Stimulated activated CD4-positive, alpha-beta T cell treated with anti-CD3 and anti-CD28 coated beads, Interleukin-15, amount 100 ng/mL, for 48 hours (primary cell): ENCODE measurements at places on chromosomes 1 and 21.
A peak's percentile ranks its signal among the peaks of the same experiment; 100 is the strongest.

GRCh38 chr1:240178366-240178765 lies 86.7 kb downstream of the FMN2 start:
- DNase-seq, result no peak

DNA sequence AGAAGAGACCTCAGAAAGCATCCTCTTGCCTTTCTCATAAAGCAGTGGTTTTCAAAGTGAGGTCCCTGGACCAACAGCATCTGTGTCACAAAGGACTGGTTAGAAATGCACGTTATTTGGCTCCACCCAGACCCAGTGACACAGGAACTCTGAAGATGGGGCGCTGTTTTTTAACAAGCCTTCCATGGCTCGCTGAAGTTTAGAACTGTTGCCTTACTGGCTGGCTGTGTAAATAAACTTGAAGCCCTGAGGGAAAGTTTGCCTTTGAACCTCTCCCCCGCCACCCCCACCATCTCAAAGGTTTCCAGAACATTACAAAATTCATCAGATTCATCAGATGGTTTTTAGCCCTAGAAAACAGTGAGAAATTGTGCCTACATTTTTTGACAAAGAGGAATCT lies 21.8 kb upstream of the IKBKE start:
- no peak for DNase-seq

DNA sequence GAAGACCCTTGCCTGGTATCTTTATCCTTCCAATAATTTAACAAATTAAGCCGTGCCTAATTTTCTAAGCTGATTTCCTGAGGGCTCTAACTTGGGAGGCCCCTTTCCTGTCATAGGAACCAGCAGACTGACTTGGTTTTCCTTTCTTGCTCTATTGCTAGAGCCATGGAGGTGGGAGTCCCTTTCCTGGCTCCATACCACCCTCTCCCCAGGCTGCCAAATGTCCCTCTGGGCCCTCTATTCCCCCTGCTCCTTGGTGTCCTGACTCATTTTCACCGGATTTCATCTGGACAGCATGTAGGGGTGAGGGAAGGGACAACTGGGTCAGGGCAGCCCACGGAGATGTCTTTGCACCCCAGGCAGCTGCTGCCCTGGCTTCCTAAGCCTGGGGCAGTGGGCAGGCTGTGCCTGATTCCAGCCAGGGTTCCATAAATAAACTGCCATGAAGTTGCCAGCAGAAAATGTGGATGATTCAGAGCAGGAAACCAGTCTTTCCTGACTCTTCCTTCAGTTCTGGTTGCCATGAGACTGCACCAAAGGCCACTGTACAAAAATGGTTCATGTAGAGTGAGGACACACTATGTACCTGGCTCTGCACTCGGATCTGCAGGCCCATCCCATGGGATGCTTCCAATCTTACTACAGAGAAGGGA lies 38.0 kb upstream of the SERBP1 start:
- no peak for DNase-seq

- no peak for DNase-seq
These were observed 532.3 kb downstream of the USP25 start for GRCh38 chr21:16262091-16262490.

GRCh38 chr1:97803026-97803425 lies 117.8 kb downstream of the DPYD start:
- DNase-seq, result no peak

DNA sequence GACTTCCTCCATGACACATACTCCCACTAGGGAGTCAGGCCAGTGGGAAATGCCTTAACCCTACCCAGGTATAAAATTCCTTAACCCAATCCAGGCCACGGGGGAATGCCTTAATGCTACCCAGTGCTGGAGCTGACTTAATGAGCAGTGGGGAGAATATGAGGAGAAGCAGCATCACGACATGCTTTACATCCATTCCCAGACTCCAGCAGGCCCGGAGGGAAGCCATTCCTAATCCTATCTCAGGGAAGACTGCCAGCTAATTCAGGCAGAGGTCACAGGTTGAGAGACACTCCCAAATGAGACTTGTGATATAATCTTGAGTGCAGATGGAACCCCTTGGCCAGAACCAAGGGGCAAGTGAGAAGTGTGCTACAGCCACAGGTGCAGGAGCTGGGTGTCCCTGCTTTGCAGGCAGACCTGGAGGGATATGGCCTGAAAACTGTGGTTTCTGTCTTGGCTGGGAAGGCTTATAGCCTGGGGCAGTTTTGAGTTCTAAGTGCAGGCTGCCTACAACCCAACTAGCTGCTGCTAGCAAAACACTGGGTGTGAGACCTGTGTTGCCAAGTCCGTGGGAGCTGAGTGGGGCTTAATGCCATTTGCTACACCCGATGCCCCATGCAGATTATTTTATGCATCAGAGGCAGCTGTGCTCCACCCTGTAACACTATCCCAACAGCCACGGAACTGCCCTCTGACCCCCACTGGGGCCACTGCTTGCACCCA lies 45.1 kb upstream of the GUCA2A start:
- DNase-seq, result no peak

- no peak for DNase-seq
These were observed 181.0 kb downstream of the DHRS3 start for GRCh38 chr1:12436817-12437599.

DNA sequence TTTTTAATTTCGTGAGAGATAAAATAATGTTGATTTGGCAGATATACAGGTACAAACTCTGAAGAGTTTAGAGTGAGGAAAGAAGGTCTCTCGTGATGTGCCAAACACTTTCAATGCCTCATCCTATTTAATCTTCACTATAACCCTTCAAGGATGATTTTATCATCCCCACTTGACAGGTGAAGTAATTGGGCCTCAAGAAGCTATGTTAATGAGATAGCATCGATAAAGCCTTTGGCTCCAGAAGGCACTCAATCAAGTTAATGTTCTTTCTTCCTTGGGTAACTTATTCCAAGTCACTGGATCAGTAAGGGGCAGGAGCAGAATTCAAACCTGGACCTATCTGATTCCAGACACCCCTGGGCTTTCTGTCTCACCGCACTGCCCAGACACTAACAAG lies 7.2 kb downstream of the LMOD1 start:
- DNase-seq, result no peak

DNA sequence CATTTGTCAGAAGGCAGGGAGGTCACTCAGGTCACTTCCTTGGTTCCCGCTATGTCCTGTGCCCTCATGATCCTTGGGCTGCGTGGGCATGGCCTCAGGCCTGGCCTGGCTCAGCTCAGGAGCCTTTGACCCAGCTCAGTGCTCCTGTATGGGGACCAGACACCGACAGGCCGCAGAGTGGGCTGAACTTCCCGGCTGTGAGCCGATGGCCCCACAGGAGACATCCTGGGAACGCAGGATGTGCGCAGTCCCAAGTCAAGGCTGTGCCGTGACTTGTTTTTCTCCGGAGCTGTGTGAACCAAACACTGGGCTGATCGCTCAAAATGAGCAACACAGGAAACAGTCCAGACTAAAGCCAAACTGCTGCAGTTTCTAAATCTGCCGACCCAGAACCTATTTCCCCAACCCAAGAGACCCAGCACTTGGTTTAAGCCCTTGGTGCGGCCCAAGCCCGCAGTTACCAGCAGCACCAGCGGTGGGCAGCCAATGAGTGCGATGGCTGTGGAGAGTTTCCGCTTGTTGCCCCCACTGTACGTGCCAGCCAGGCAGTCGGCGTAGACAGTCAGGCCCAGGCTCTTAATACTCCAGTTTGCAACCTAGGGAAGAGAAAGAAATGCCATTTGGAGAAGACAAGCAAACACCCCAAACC lies 92.3 kb upstream of the GCLM start:
- DNase-seq, result no peak

DNA sequence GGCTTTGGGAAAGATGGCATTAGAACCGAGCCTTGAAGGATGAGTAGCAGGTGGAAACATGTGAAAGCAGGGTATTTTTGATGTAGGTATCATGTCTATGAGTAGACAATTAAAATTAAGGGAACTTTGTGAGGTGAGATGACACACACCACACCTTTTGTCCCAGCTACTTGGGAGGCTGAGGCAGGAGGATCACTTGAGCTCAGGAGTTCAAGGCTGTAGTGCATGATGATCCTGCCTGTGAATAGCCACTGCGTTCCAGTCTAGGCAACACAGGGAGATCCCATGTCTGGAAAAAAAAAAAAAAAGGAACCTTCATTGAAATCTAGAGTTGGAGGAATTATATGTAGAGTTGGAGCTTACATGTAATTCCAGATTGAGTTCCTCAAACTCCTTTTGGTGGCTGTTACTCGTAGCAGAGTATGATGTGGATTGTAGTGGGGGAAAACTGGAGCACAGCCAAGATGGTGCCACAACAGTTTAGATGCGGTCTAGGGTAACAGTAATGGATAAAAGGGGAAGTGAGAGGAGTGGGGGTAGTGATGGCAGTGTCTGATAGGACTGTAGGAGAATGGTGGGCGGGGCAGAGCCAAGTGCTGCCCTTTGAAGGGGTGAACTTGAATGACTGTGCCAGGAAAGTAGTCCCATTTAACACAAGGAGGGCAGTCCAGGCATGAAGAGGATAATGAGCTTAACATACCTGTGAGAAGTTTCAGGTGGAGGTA lies 17.4 kb downstream of the AK4 start:
- DNase-seq, result no peak

GRCh38 chr1:75469586-75470173 lies 141.2 kb downstream of the SLC44A5 start:
- no peak for DNase-seq

GRCh38 chr1:3270403-3271245 lies 183.8 kb upstream of the ARHGEF16 start:
- DNase-seq, result no peak

DNA sequence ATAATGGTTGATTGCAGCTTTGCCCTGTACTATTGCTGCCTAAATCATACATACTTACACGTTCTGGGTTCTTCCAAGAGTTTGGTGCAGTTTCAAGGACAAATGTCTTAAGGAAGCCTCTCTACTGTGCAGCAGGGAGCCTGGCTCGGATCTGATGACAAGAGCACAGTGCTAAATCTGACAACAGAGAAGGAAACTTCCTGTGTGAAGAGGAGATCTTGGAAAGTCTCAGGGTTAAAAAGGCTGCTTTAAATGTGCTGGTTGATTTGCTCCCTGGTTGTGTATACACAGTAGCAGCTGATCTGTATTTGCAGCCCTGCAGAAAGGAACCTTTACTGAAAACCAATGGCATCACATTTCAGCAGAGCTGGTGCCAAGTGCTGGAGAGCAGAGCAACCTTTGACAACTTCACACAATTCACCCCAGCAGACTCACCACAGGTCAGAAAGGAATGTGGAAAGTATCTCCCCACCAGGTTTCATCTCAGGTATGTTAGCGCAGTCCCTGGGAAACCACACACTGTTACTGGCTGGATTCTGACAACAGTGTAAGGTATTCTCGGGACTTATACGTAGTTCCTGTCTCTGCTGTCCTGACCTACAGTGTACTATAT lies 355.0 kb upstream of the ESRRG start:
- DNase-seq, result no peak

DNA sequence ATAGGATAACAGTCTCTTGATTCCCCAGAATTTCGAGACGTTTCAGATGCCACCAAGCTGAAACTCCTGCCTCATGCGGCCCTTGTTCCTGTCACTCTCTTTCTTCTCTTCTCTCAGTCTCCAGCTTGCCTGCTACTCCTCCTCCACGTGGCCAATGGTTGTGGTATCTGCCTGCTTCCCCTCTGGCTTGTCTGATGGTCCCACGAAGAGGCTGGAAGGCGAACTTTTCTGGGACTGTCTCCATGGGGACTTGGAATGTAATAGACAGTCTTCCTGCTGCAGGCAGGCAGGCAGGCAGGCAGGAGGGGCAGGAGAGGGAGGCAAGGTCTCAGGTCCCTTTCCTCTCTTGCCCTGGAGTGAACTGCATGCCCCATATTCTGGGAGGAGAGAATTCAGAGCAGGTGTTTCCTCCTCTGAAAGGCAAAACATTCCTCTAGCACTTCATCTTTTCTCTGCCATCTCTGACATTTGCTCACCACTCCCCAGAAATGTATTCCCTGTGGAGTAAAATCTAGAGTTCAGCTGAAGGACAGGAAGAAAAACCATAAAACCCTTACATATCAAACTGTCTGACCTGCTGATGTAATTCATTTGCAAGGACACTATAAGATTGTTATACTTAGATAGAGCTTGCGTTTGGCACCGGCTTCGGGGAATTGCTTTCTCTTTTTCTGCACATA lies 64.1 kb upstream of the GNG12 start:
- no peak for DNase-seq

- DNase-seq, result no peak
These were observed 132.5 kb upstream of the CACHD1 start for GRCh38 chr1:64337475-64337874.

DNA sequence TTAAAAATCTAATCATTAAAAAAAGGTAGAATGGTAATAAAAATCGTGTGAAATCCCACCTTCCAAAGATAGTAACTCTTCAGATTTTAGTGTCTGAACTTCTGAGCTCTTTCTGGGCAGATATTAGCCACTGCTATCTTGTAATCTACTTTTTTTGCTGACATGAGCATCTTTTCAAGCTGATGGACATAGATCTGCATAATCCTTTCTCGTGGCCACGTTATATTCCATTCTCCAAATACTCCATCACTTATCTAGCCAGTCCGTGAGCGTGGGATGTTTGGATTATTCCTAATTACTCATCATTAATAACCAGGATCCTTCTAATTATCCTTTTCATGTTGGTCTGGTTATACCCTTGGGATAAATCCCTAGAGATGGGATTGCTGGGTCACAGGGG lies 254.2 kb upstream of the VAMP3 start:
- no peak for DNase-seq

GRCh38 chr1:201019321-201019977 lies 4.1 kb downstream of the KIF21B start:
- DNase-seq, result peak; percentile 88

GRCh38 chr1:164183854-164184635 lies 374.9 kb upstream of the PBX1 start:
- DNase-seq, result no peak

DNA sequence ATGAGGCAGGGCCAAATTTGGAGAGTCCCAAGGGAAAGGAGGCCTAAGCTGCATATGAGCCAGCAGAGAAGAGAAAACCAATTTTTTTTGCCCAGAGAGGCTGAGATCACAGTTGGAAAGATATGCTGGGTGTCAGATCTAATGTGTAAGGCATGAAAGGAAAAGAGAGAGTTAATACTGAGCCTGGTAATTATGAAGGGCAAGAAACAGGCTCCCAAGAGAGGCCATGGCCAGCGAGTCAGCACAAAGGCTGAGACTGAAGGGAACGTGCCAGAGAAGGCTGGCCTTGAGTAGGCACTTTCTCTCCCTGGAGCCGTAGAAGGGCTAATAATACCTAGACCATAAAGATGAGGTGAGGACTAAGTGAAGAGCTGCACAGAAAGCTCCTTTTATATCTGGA lies 31.8 kb upstream of the BEND5 start:
- no peak for DNase-seq

DNA sequence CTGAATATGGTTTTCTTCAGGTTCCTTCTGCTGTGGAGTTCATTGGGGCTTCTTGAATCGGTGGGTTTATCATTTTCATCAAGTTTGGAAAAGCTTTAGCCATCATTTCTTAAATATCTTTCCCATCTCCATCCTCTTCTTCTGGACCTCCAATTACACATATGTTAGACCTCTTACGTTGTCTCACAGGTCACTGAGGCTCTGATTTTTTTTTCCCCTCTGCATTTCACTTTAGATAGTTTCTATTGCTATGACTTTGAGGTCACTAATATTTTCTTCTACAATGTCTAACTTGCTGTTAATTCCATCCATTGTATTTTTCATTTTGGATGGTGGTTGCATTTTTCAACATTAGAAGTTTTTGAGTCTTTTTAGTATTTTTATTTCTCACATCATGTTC lies 47.3 kb upstream of the CASZ1 start:
- DNase-seq, result no peak
